ENCODE measurements at places on chromosomes 7 and 10.

DNA sequence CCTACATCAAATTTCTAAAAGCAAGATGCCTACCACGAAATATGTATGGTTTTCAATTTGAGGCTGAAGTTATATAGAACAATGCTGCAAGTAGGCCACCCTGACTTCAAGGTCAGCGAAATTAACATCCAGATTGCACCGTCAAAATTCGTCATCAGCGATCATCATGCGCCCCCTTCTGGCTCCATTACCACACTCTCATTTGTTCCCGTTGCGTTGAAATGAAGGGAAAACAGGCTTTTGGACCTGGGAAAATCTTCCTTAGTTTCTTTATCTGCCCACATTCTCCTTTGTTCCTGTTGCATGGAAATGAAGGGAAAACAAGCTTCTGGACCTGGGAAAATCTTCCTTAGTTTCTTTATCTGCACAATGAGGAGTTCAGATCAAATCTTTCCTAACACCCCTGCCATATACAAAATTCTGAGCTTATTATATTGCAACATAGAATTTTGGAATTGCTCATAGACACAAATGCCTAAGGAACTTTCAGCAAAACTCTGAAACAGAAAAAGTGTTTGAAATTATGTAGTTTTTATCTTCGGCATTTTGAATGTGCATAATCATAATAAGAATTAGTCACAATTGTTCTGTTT, 98.2 kb upstream of the PRKCQ start:
- no peaks in the 10 kb centered on the region for H3K4me1 ChIP-seq
- no peaks in the 10 kb centered on the region for H3K27me3 ChIP-seq
- no peak overlapping the region for H3K4me3 ChIP-seq
- H3K36me3 ChIP-seq, result no peaks in the 10 kb centered on the region
- no peak overlapping the region for H3K27ac ChIP-seq

DNA sequence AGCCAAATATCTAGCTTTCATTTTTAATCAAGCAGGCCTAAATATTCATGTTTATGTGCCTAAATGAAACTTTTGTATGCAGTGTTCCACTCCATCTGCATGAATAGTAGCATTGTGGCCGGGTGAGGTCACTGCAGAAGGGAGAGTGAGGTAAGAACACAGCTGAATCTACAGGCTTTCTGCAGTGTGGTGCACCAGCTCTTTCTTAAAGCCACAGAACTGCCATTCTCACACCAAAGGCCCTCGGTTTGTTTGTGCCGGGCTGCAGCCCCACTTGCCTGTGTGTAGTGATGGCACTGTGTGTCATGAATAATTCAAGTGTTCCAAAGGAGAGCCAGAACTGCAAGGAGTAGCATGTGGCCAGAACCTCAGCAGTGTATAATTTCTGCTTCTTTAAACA, 204.1 kb downstream of the TRIL start:
- H3K4me3 ChIP-seq, result no peak overlapping the region
- no peak overlapping the region for H3K27ac ChIP-seq
- no peaks in the 10 kb centered on the region for H3K36me3 ChIP-seq

DNA sequence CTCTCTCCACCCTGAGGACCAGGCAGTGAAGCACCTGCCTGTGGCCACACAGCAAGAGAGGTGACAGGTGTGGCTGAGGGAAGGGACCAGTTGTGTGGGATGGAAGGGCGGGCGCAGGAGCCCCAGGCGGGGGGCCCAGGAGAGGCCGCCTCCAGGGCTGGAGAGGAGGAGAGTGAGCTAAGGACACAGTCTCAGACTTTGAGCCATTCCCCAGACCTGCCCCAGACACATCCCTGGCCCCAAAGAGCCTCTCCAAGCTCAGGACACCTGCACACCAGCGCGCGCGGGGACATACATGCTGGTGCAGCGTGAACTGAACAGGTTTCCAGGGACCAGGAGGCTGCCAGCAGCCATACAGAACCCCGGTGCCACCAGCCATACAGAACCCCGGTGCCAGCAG, 237.3 kb downstream of the MAD1L1 start:
- H3K27me3 ChIP-seq, result no peaks in the 10 kb centered on the region
- H3K4me3 ChIP-seq, result no peak overlapping the region
- no peaks in the 10 kb centered on the region for H3K4me1 ChIP-seq
- H3K27ac ChIP-seq, result no peak overlapping the region
- no peak for DNase-seq

DNA sequence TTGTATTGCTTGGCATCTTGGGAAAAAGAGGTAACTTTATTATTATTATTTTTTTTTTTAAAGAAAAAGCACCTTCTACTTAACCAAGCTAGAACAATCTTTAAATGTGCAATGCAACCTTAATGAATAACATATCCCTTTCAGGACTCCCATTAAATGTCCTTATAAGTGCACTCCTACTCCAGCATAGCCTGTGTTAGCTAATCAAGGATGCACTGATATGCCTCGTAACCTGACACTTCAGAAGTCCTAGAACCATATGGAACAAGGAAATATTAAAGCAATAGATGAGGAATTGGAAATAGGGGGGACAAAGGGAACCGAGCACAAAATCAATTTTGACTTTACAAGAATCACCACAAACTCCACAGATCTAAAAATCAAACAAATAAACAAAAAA, 522.4 kb downstream of the PARD3 start:
- no peak overlapping the region for H3K4me3 ChIP-seq
- no peak overlapping the region for H3K27ac ChIP-seq
- no peaks in the 10 kb centered on the region for H3K27me3 ChIP-seq
- no peaks in the 10 kb centered on the region for H3K4me1 ChIP-seq
- DNase-seq, result no peak

GRCh38 chr7:935874-936385, 18.6 kb downstream of the ADAP1 start:
- no peak overlapping the region for H3K4me3 ChIP-seq
- no peaks in the 10 kb centered on the region for H3K4me1 ChIP-seq
- H3K36me3 ChIP-seq, result no peaks in the 10 kb centered on the region
- H3K27me3 ChIP-seq, result no peaks in the 10 kb centered on the region
- no peak overlapping the region for H3K27ac ChIP-seq

- peak overlapping the region; percentile 88 for H3K27ac ChIP-seq
- H3K36me3 ChIP-seq, result no peaks in the 10 kb centered on the region
- H3K4me1 ChIP-seq, result peaks cover 27% of the 10 kb centered on the region
- no peaks in the 10 kb centered on the region for H3K27me3 ChIP-seq
- no peak overlapping the region for H3K4me3 ChIP-seq
Observed at GRCh38 chr7:159070431-159071148, 74.1 kb downstream of the VIPR2 start.

DNA sequence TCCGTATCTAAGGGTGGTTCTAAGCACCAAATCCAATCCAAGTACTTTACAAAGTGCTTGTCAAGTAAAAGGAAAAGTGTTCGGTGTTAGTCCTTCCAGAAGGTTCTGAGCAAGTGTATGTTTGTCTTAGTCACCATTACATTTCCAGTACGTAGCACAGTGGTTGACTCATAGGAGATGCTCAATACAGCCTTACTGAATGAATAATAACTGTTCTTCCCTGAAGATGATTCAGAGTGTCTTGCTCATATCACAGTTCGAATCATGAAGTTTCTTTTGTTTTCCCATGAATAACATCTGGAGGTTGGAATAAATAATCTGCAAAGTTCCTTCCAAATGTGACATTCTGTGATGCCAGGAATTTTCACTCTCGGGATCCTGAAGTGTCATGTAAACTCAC, 53.4 kb downstream of the WNT2 start:
- no peaks in the 10 kb centered on the region for H3K36me3 ChIP-seq
- H3K4me3 ChIP-seq, result no peak overlapping the region
- no peaks in the 10 kb centered on the region for H3K4me1 ChIP-seq
- H3K27ac ChIP-seq, result no peak overlapping the region
- no peak for DNase-seq
- H3K27me3 ChIP-seq, result no peaks in the 10 kb centered on the region

- no peak overlapping the region for H3K4me3 ChIP-seq
- DNase-seq, result no peak
- H3K4me1 ChIP-seq, result no peaks in the 10 kb centered on the region
Observed at GRCh38 chr7:7177044-7177517, 5.3 kb upstream of the C1GALT1 start.

DNA sequence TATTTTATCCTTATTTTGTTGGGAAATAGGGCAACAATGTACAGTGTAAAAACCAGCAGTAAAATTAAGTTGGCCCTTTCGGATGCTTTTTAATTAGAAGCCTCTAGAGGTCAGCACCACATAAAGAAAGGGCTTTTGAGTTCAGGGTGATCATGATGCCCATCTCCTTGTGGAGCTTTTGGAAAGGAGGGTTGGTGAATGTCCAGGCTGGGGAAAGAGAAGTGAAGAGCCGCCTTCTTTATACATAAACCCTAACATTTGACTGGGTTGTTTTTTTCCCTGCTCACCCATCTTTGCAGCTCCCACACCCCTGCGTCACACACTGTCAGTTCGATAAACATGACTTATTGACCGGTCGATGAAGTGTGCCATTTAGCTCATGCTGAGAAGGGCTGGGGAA, 29.8 kb downstream of the MTURN start:
- H3K36me3 ChIP-seq, result no peaks in the 10 kb centered on the region
- no peak for DNase-seq
- H3K27ac ChIP-seq, result peak overlapping the region; percentile 47

- no peaks in the 10 kb centered on the region for H3K36me3 ChIP-seq
- no peaks in the 10 kb centered on the region for H3K27me3 ChIP-seq
- H3K4me1 ChIP-seq, result no peaks in the 10 kb centered on the region
- no peak for DNase-seq
Observed at GRCh38 chr7:34025600-34025999, 120.3 kb downstream of the BMPER start.

- no peaks in the 10 kb centered on the region for H3K27me3 ChIP-seq
- no peak overlapping the region for H3K4me3 ChIP-seq
- no peaks in the 10 kb centered on the region for H3K4me1 ChIP-seq
- DNase-seq, result no peak
- H3K27ac ChIP-seq, result no peak overlapping the region
Observed at GRCh38 chr7:110148054-110148453, 942.9 kb upstream of the LRRN3 start.

GRCh38 chr7:137881607-137882260, 35.0 kb upstream of the DGKI start:
- no peak overlapping the region for H3K4me3 ChIP-seq
- H3K36me3 ChIP-seq, result peaks cover 57% of the 10 kb centered on the region
- H3K4me1 ChIP-seq, result peaks cover 58% of the 10 kb centered on the region
- no peaks in the 10 kb centered on the region for H3K27me3 ChIP-seq
- no peak for DNase-seq

- H3K4me3 ChIP-seq, result no peak overlapping the region
- no peaks in the 10 kb centered on the region for H3K4me1 ChIP-seq
- no peak for DNase-seq
- no peaks in the 10 kb centered on the region for H3K27me3 ChIP-seq
- H3K27ac ChIP-seq, result no peak overlapping the region
Observed at GRCh38 chr10:110680273-110681020, 36.3 kb downstream of the RBM20 start.

DNA sequence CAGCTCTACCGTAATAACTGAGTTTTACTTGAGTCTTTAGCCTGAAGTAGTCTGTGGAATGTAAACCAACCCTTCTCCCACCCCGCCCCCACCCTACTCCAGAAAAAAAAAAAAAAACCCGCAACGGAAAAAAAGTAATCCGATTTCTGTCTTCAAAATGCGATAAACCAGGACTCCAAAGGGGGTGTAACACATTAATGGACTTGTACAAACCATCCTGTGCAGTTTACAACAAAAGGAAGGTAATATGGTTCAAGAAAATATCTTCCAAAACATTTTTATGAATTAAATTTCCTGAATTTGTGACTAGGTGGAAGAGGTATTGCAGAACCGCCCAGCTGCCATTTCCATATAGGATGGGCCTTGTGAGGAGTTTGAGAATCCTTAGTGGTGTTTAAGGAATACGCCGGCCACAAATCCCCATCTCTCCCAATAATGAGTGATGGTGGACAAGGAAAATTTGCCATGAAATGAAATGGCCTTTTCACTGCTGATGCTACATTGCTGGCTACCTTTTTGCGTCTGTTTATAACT, 10.6 kb downstream of the SKIDA1 start:
- H3K4me1 ChIP-seq, result no peaks in the 10 kb centered on the region
- no peaks in the 10 kb centered on the region for H3K27me3 ChIP-seq
- no peak for DNase-seq
- no peak overlapping the region for H3K27ac ChIP-seq
- no peak overlapping the region for H3K4me3 ChIP-seq
- H3K36me3 ChIP-seq, result no peaks in the 10 kb centered on the region

- no peak overlapping the region for H3K4me3 ChIP-seq
- no peaks in the 10 kb centered on the region for H3K27me3 ChIP-seq
- no peaks in the 10 kb centered on the region for H3K4me1 ChIP-seq
- DNase-seq, result no peak
Observed at GRCh38 chr7:100247152-100247757, 27.5 kb downstream of the PVRIG start.

- no peaks in the 10 kb centered on the region for H3K36me3 ChIP-seq
- H3K4me3 ChIP-seq, result no peak overlapping the region
- DNase-seq, result no peak
- no peaks in the 10 kb centered on the region for H3K4me1 ChIP-seq
Observed at GRCh38 chr7:91299952-91300775, 35.9 kb downstream of the FZD1 start.

DNA sequence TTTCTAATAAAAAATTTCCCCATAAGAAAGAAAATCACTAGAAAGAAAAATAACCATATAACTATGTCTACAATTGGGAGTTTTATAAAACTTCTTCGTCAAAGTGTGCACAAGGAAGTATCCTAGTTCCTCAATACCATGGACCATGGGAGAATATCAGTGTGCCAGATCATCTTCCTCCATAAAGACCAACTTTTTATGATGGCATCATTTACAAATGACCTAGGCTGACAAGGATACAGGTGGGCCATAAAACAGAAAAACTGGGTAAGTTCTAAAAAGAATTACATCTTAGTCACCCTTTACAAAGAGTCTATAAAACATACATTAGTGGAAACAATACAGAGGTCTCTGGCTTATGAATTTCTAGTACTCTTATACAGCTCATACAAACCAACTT, 303.2 kb downstream of the DOCK4 start:
- H3K27me3 ChIP-seq, result no peaks in the 10 kb centered on the region
- H3K4me1 ChIP-seq, result no peaks in the 10 kb centered on the region
- no peak overlapping the region for H3K4me3 ChIP-seq
- H3K36me3 ChIP-seq, result peaks cover 7% of the 10 kb centered on the region
- H3K27ac ChIP-seq, result no peak overlapping the region

Measured in ascending aorta (tissue), 2 donors.